GM04503 (cell line): ENCODE measurements at places on chromosomes 2 and 18.
A peak's percentile ranks its signal among the peaks of the same experiment; 100 is the strongest.

DNA sequence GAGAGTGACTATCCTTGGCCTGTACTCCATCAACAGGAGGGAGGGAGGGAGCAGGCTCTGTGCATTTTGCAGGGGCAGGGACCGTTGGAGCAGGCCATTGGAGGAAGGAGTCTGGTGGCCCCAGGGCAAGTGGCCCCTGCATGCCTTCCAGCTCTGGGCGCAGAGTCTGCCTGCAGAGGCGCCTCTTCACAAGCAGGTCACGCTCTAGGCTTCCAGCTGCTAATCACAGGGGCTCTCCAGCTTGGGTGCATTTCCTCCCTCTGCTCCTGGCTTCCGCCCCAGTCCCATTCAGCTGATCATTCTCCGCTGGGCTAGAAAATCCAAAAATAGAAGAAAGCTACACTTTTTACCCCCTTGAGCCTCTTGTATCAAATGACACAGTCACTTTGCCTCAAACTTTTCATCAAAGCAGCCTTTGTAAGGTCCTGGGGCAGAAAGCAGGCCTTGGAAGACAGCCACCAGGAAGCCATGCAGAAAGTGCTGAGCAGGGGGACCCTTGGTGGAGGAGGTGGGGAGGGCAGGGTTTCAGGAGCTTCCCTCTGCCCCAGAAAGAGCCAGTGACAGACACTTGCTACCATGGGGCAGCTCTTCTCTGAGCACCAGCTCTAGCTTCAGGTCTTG, 11.3 kb downstream of the TMEM247 start:
- DNase-seq, result no peak

- no peak for DNase-seq
Observed at GRCh38 chr2:200314976-200315567, 8.6 kb downstream of the SPATS2L start.

DNA sequence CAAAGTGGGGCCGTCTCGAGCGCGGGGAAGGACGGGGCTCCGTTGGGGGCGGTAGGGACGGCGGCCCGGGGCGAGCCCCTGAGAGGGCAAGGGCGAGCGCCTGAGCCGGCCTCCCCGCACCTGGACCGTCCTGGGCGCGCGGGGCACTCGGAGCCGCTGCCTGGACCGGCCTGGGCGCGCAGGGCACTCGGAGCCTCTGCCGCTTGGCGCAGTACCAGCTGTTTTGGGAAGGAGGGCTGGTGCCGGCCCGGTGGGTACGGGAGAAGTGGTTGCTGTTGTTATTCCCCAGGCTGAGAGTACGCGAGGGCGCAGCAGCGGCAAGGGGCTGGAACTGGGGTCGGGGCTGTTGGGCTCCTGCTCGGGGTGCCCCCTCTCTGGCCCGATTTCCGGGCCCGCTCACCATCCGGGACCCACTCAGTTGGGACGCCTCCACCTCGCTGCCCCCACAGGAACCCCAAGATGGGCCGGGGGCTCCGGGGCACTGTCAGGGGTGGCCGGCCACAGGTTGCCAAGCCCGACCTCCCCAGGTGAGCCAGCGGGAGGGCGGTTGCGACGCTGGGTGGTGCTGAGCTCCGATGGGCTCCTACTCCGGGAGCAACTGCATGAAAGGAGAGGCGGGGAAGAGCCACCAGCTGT, 579 bp downstream of the ARHGEF4 start:
- DNase-seq, result no peak

DNA sequence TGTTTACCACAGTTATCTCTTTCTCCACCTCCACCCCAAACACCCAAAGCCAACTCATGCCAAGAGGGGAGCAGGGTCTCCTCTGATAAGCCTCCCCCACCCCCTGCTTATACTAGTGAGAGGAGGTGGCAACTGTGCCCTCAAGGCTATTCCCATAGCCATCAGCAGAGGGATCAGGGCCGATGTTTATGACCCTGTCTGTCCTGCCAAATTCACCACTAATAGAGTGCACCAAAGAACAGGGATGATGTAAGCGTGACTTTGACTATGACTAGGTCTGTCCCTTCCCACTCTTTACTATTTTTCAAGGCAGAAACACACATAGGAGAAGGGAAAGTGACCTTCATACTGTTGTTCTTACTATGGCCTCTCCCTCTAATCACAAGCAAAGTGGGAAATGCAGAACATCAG, 74.6 kb downstream of the CLHC1 start:
- DNase-seq, result peak; percentile 42

- no peak for DNase-seq
Observed at GRCh38 chr18:53686965-53687364, 537.5 kb downstream of the MBD2 start.

DNA sequence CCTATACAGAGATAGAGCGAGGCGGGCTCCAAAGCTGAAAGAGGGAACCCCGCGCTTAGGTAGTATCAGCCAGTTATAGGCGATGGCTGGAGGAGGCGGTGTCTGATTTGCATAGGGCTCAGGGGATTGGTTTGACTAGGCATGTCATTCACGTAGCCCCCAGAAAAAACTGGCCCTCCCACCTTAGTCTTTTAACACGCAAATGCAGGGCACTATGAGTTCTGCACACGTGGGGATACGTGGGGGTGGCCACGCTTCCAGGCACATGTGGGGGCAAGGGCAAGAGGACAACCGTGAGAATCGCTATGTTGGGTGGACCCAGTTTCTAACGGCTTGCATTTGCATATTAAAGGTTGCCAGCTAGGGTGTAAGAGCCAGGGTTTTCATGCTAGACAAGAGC, 56.7 kb upstream of the MSTN start:
- no peak for DNase-seq

GRCh38 chr2:218438596-218438995, 19.7 kb downstream of the VIL1 start:
- no peak for DNase-seq

GRCh38 chr2:149169656-149170055, 131.2 kb downstream of the LYPD6B start:
- DNase-seq, result no peak

- no peak for DNase-seq
Observed at GRCh38 chr2:219506802-219507526, 7.3 kb upstream of the ASIC4 start.

- DNase-seq, result peak; percentile 92
Observed at GRCh38 chr2:9703085-9703678, 72.4 kb upstream of the YWHAQ start.

DNA sequence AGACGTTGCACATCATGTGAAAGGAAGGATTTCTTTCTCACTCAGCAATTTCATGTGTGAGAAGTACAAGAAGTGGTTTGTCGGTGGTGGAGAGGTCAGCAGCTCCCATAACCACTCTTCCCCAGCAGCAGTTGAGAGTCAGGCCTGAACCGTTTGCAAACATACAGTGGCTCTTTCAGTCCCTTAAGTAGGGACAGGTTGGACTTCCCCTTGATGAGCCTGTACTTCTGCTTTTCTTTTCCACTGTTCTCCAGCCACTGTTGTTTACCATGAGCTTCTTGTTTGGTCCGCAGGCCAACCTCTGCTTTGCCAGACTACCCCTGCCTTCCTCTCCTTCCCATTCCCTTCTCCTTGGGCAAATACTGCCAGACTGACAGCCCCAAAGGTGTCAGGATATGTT, 391.3 kb upstream of the CELF4 start:
- DNase-seq, result no peak

- no peak for DNase-seq
Observed at GRCh38 chr2:221467610-221468009, 104.5 kb downstream of the EPHA4 start.

DNA sequence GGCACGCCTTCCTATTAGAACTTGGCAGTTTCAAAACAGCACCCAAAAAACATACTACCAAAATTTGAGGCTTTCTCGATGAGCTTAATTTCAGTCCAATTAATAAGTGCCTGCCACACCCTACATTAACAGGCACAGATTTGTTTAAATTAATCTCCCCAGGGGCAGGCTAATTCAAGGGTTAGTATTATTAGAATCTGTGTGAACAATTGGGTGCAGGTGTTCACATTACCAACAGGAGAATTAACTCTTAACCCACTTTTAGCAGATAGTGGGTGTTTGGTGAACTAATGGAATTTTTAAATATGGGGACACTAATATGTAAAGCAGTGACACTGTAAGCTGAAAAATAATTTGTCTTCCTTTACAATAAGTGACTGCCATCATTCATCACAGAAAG, 4.1 kb downstream of the MBD2 start:
- no peak for DNase-seq

GRCh38 chr18:7322817-7323485, 92.1 kb downstream of the LRRC30 start:
- no peak for DNase-seq

DNA sequence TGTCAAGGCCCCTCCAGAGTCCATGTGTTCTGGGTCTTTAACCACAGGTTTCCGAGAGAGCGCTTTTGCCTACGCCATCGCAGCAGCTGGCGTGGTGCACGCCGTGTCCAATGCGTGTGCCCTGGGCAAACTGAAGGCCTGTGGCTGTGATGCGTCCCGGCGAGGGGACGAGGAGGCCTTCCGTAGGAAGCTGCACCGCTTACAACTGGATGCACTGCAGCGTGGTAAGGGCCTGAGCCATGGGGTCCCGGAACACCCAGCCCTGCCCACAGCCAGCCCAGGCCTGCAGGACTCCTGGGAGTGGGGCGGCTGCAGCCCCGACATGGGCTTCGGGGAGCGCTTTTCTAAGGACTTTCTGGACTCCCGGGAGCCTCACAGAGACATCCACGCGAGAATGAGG, 9.3 kb downstream of the WNT10A start:
- DNase-seq, result no peak

- no peak for DNase-seq
Observed at GRCh38 chr2:12050396-12050795, 304.0 kb downstream of the LPIN1 start.

DNA sequence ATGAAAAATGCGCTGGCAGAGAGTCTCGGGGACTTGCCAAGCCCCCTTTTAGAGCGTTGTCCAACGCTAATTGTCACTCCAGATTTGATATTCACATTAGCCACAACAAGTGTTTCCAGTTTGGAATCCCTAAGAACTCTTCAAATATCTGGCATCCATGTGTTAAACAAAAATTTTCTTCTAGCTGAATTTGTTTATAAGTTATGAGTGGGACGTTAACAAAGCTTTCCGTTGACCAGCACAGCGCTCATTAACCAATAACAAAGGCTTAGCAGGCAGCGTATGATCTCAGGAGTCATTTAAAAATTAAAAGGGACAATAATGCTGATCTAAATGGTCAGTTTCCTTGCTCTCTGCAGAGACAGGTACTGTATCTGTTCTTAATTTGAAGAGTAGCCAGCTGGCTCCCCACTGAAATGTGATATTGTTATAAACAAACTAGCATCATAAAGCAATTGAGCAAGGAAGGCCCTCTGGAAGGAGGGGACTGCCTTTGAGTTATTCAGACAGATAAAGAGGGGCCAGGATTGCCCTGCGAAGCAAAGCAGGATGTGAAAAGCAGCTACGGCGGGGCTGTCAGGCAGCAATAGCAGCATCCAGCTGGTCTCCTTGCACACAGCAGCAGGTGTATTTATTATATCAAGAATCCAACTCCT, 337.2 kb upstream of the SALL3 start:
- DNase-seq, result no peak

DNA sequence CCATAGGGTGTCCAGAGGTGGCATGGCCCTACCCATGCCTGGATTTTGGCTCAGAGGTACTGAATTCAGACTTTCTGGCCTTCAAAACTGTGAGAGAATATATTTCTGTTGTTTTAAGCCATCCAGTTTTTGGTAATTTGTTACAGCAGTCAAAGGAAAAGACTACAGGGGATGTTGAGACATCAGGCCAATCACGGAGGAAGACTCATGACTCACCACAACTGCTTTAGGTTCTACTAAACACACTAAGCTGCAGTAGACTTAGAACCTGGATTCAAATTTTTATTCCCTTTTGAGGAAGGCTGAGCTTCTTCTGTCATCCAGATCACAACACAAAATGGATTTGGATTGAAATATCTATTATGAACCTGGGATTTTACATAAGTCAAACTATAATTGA, 12.0 kb upstream of the C2orf66 start:
- no peak for DNase-seq

DNA sequence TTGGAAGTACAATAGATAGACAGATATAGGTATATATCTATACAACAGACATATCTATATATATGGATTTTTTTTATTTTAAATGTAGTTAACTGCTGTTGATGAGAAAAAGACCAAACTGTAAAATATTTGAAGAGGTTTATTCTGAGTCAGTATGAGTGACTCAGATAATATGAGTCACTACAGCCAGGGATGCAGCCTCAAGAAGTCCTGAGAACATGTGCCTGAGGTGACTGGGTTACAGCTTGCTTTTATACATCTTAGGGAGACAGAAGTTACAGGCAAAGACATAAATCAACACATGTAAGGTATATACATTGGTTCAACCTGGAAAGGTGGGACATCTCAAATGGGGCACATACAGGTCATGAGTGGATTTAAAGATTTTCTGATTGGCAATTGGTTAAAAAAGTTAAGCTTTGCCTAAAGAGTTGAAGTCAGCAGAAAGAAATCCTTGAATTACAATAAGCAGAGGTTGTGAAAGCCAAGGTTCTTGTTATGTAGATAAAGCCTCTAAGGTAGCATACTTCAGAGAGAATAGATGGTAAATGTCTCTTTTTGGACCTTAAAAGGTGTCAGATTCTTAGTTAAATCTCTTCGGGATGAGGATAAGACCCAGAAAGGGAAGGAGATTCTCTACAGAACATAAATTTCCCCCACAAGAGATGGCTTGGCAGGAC, 149.9 kb downstream of the RBM43 start:
- DNase-seq, result peak; percentile 12

DNA sequence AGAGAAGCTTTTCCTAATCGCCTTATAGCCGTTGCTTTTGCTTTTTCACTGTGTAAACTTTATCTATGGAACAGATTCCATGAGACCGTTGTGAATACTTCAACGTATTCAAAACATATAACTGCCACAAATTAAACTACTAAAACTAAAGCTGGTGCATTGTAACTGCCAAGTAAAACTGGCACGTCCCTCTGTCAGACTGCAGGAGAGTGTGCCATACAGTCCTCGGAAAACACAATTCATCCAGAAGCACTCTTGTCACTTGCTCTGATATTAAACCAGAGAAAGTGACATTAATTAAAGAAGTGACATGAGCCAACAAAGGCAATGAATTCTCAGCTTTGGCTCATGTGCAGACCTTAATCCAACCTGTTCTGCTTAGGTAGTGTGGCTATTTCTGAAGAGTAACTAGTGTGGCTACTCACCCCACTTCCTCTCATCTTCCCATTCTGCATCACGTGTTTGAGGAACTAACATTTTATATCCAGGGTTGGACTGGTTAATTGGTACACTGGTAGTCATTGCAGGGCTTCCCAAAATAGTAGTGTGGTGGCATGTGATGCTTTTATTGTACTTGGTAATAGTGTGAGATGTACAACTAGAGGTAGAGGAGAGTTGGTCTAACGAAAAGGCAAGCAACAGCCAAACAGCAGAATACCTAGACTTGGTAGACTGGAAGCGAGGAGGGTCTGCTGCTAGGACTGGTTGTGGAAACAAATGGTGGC, 9.7 kb downstream of the VRK2 start:
- DNase-seq, result no peak

GRCh38 chr2:150609831-150610582, 122.5 kb upstream of the RND3 start:
- peak; percentile 100 for DNase-seq

DNA sequence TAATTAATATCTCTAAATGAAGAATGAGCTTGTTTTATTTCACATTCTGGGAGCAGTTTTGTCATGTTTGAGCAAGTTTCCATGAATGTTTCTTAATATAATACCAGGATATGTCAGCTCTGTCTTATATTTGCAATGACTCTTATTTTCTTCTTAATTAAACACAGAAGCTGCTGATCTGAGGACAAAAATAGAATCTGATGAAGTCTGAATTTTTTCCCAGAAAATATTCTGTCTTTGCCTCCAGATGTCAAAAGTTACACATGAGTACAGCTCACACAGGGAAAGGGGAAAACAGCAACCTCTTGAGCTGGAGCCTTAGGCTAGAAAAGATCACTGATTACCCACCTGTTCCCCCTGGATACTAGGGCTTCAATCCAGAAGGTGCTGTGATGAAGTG, 606.6 kb upstream of the SYT4 start:
- DNase-seq, result no peak
